CD4-positive, alpha-beta T cell (primary cell): ENCODE measurements at places on chromosomes 13 and 19.

DNA sequence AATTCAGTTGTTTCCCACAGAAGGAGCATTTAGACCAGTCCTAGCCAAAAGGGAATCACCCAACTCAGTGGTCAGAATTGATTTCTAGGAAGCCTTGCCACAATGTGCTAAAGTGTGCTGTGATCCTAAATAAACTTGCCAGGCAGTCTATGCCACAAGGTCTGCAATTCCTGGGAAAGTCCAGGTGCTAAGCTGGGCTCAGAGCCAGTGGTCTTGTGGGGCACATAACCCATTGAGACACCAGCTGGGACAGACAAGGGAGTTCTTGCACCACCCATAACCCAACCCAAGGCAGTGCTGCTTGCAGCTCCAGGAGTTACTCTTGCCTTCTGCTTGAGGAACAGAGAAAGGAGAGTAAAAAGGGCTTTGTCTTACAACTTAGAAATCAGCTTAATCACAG is 489.5 kb upstream of the SPRY2 start:
- DNase-seq = no peak

GRCh38 chr13:50179977-50180376 is 164.7 kb downstream of the KCNRG start:
- DNase-seq = no peak

- no peak for DNase-seq
Measured at GRCh38 chr13:79404361-79404760, 1.7 kb downstream of the RBM26 start.

- no peak for DNase-seq
Measured at GRCh38 chr13:94382517-94382916, 97.0 kb downstream of the DCT start.

DNA sequence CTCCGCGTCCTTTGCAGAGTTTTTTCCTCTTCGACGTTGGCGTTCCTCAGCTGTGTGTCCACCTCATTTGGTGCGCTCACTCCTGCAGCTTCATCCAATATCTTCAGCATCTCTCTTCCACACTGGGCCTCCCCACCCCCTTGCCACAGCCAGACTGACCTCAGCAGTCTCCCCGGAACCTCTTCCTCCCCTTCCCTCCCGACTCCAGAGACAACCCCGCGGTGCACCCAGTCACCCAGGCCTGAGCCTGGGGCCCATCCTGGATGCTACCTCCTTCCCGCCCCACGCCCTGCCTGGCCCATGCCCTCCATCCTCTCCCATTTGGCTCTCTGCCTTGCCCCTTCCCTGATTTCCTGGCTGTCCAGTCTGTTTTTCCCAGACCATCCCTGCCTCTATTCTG is 8.1 kb upstream of the C5AR2 start:
- no peak for DNase-seq

DNA sequence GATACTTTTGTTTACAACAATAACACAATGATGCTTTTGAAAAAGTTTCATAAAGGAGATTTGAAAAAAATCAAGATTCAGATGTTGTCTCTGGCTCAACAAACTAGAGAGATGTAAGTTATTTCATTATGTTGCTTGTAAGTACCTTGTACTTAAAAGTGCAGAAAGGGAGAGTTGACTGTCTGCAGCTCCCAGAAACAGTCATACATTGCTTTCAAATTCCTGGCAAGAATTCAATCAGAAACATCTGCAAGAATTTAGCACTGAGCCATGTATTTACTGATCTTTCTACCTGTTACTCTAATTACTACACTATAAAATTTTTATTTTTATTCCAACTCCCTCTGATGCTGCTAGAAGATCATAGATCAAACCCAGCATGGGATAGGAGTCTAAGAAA is 1261.3 kb upstream of the SPRY2 start:
- no peak for DNase-seq

DNA sequence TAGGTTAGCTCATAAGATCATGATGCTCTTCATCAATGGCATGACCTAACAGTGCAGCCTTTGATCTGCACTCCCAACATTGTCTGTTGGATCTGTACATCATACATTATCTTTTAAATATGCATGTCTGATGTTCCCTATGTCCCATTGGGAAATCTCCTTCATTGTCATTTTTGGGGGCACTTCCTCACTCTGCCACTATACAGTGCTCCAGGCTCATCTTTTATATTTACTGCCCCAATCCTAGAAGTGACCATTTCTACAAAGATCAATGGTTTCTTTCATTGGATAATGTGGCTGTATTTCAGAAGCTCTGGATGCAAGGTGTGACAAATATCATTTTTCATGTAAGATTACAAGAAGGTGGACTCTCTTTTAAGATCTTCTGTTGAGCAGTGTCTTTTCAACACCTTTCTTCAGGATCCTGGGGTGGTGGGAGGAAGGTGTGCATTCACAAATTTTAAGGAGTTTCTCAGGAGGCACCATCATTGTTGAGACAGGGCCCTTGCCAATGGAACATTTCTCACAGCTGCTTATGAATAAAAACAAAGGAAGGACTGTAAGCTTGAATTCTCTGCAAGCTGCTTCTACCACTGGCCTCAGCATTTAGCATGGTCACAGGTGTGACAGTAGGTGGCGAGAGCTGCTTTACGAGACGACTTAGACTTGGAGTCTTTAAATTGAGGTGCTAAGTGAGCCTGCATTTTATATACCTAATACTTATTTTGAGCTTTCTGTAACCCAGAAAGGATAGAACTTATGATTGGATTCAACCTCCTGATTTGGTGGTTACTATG is 403.0 kb downstream of the LMO7 start:
- no peak for DNase-seq

GRCh38 chr13:104980586-104980985 is 1554.9 kb downstream of the EFNB2 start:
- DNase-seq = no peak

- no peak for DNase-seq
Measured at GRCh38 chr13:36770741-36771140, 48.3 kb upstream of the RFXAP start.

- DNase-seq = no peak
Measured at GRCh38 chr19:1384478-1385110, 887 bp downstream of the NDUFS7 start.

GRCh38 chr19:7415163-7415856 is 66.6 kb downstream of the ARHGEF18 start:
- no peak for DNase-seq

GRCh38 chr19:29092712-29093552 is 120.0 kb downstream of the UQCRFS1 start:
- DNase-seq = no peak

DNA sequence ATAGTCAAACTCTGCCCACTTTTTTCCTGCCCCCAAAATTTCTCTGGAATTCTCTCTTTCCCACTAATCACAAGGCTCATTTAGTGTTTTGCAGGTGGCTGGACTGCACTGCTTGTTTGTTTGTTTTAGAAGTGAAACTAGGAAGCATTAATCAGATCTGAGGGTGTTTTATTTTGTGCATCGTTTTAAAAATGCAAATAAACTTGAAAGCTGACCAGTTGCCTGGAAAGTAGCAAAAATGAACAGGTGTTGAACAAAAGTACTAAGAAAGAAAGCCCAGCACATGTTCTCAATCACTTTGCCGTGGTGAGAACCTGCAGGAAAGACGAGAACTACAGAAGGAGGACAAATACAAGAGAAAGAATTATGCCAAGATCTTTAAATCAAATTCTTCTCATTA is 365.5 kb downstream of the PCDH9 start:
- no peak for DNase-seq

- no peak for DNase-seq
Measured at GRCh38 chr13:76800943-76801342, 85.3 kb downstream of the KCTD12 start.

- DNase-seq = no peak
Measured at GRCh38 chr13:25478186-25478585, 106.4 kb downstream of the ATP8A2 start.

GRCh38 chr19:13053761-13054625 is 48.7 kb downstream of the LYL1 start:
- DNase-seq = no peak

- peak; percentile 47 for DNase-seq
Measured at GRCh38 chr19:41626877-41627276, at the start of gene CEACAM4. CEACAM4 (minus strand) TSS chr19:41627074; CDS start chr19:41626963, 111 bp downstream.

GRCh38 chr13:31807090-31807541 is 67.8 kb downstream of the RXFP2 start:
- peak; percentile 9 for DNase-seq

GRCh38 chr13:96900986-96901385 is 93.3 kb downstream of the OXGR1 start:
- no peak for DNase-seq

GRCh38 chr13:42610649-42611048 is 36.7 kb downstream of the TNFSF11 start:
- no peak for DNase-seq

DNA sequence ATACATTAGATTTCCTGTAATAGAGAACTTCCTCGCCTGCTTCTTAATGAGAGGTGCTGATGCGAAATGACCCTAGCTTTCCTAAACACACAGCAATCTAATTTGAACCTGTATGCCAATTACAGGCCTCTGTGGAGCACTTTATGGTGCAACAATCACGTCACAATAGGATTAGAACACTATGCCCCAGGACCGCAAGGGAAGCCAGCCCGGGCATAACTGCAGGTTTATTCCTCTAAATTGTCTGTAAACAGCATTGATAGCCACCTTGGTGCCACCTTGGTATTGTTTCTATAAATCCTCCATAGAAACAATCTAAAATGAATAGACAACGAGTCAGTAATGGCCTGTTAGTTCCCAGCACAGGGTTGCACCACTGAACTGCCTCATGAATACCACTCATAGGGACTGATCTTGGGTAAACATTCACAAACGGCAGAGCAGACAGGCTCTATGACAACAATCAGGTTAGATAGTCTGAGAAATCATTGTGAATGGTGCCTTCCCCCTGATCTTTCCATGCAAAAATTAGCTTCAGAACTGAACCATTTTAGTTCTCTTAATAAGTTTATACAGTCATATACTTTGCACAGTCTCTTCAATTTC is 182.5 kb upstream of the OBI1 start:
- no peak for DNase-seq

- DNase-seq = no peak
Measured at GRCh38 chr13:28128030-28128429, 10.3 kb upstream of the PAN3 start.

DNA sequence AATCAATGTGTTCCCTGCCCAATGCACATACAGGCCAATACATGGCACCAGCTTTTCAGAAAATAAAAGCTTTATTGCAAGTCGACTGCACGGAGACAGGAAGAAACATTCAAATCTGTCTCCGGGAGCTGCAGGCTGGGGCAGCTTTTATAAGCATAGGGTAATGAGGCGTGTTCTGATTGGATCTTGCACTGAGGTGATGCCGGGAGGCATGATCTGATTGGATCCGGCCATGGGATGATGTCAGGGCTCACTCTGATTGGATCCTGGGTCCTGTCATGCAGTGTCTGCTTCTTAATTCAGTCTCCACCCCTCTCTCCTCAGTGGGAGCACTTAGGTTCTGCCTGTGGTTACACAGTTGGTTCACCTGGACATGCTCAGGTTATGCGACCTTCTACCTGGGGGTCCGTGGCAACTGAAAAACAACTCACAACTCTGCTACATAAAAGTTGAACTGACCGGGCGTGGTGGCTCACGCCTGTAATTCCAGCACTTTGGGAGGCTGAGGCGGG is 11.8 kb upstream of the FBN3 start:
- no peak for DNase-seq

GRCh38 chr13:95269756-95270155 is 31.5 kb downstream of the ABCC4 start:
- no peak for DNase-seq

GRCh38 chr13:42612021-42612765 is 38.2 kb downstream of the TNFSF11 start:
- no peak for DNase-seq

- no peak for DNase-seq
Measured at GRCh38 chr19:46195104-46195503, 34.4 kb upstream of the IGFL1 start.

GRCh38 chr19:22446605-22447004 is 24.5 kb upstream of the ZNF98 start:
- no peak for DNase-seq

DNA sequence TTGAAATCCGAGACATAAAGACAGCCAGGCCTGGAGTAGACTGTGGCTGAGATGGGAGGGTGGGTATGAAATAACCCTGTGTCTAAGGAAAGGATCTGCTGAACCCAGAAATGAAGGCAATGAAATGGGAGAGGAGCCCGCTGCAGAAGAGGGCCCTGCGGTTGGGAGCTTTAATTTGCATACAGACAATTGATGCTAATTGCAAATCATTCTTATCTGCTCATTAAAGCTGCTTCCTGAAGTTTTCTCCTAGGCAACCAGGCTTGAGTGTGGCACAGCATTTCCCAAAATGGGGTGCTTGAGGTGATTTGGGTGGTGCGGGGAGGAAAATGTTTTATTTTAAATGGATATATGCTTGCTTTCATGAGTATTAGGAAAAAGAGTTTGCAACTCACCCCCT is 55.4 kb downstream of the DPF1 start:
- no peak for DNase-seq

DNA sequence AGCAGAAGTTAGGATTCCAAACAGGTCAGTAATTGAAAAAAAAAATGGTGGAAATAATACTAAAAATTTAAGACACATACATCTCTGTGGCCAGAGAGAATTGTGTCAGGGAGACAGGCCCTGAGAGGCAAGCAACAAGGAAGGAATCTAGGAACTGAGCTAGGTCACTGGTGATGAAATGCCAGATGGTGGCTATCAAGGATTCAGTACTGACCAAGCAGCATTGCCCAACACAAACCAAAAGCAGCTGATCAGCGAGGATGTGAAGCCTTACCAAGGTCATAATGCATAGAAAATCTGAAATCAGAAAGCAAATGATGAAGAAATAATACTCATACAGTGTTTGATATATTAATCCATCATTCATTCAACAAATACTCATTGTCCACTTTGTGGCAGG is 905.0 kb downstream of the GPC5 start:
- DNase-seq = no peak

DNA sequence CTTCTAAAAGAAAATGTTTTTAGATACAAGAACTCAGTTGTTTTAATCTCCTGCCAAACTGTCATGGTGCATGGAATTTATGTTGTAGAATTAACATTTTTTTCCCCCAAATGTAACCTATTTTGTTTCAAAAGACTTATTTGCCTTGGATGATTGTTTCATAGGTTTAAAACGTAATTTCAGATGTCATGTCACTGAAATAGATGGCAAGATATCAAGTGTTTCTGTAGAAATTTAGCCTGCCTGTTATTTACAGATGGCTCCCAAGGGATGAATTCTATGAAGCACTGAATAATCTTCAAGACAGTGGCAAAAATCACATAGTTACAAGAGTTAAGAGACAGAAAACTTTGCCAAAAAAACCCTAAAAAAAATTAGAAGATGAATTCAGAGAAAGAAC is 1484.6 kb downstream of the OLFM4 start:
- no peak for DNase-seq

DNA sequence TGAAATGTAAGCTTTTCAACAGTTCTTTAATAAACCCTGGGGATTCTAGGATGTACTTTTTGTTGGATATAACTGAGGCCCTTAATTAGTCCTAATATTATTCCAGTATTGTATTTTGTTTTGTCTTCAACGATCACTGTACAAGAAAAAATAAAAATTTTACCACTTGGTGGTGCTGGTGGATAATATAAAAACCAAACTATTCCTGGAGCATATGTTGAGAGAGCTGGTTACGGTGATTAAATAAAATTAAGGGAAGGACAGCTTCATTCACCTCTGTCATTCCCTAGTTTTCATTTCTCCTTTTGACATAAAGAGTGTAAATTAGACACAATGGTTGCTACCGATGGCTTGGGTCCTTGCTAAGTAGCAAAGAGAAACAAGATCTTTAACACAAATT is 598.6 kb upstream of the PCDH20 start:
- no peak for DNase-seq
